ENCODE measurements at places on chromosomes 11 and 22. TPM values are rescaled to one million over a fixed set of nuclear protein-coding genes. Genes with fewer than 3 reads are reported as not detected.

- DNase-seq: peak; percentile 34
Observed at GRCh38 chr22:46047226-46047625, 70.3 kb upstream of the WNT7B start.

DNA sequence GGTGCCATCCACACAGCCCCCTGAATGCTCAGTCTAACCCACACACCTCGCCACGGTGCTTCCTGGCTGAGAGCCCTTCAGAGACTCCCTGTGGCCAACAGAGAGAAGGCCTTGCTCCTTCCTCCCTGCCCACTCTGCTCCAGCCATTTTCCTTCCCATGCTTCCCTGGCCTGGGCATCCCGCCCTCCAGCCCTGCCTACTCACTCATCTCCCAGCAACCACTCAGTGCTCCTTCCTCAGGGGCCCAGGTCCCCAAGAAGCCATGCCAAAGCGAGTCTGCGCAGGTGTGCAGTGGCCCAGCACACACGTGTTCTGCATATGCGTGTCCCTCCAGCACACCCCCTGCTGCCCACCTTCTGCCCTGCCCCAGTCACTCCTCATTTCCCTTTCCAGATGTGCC is 56.4 kb downstream of the NECTIN1 start:
- no peak for DNase-seq

The OAF gene
- total RNA-seq: 13.8 TPM

The KRTAP5-7 gene
- not detected for total RNA-seq

DNA sequence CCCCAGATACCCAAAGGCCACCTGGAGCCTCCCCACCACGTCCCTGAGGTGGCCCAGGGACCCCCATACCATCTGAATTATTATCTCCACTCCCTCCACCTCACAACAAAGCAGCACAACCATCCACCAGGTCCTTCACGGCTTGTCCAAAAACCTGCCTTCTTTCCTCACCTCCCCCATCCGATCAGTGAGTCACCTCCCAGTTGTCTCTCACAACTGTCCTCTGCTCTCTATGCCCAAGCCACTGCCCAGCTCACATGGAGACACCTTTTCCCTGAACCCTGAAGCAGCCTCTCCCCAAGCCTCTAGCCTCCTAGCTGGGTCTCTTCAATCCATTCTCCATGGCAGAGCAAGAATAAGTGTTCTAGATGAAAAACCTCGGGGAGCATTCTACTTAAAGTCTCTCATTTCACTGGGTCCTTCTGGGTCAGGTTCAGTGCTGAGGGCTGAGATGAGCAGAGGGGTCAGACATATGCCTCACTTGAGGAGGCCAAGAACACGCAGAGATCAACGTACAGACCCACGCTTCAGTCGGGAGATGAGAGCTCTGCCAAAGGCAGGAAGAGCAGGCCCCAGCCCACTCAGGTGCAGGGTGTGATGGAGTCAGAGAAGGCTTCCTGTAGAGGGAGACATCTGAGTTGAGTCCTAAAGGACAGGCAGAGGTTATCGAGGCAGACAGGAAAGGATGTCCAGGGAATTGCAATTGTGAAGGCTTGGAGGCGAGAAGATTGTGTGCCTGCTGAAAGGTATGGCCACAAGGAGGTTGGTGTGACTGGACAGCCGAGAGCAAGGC is 74.7 kb downstream of the PDE2A start:
- DNase-seq: no peak
